ENCODE measurements at places on chromosomes 16 and 17. TPM values are rescaled to one million over a fixed set of nuclear protein-coding genes. Genes with fewer than 3 reads are reported as not detected.
A peak's percentile ranks its signal among the peaks of the same experiment; 100 is the strongest.

GRCh38 chr17:35460354-35460851 lies 11.8 kb upstream of the SLFN13 start:
- peak; percentile 41 for DNase-seq

GRCh38 chr16:58842156-58842555 lies 108.0 kb upstream of the GOT2 start:
- no peak for DNase-seq

The ARL5C gene
- total RNA-seq: 3.7 TPM

GRCh38 chr16:58792188-58792587 lies 58.1 kb upstream of the GOT2 start:
- DNase-seq: no peak

DNA sequence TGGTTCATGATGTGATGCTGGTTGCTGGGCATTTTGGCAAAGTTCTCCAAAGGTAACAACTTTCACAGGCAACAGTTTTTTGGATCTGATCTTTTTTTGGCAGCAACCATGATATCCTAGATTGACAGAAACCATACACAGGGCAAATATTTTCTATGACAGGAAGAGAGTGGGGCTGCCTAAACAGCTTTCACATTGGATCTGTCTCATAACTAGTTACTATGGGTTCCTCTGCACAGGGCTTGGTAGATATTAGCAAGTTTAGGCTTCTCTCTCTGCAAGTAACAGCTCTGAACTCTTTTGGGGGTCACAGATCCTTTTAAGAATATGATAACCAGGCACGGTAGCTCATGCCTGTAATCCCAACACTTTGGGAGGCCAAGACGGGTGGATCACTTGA lies 28.6 kb downstream of the COG4 start:
- DNase-seq: no peak

DNA sequence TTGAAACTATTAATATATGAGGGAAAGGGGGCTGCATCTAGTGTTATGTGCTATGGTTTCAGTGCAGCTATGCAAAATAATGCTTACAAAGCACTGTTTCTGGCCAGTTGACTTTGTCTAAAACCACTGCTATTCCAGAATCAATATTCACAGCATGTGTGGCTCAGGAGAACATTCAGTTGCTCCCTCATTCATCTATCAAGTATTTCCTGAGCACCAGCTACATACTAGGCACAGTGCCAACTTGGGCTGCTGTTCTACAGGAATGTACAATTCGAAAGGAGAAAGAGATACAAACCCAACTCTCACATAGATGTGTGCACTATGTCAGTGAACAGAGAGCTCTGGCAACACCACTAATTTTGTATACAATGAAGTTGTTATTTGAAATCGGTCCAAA lies 183.0 kb downstream of the PHKB start:
- DNase-seq: no peak

GRCh38 chr16:3596101-3596861 lies 15.1 kb downstream of the SLX4 start:
- DNase-seq: no peak

GRCh38 chr16:78836802-78837491 lies 737.5 kb downstream of the WWOX start:
- no peak for DNase-seq

The STRADA gene
- 13.4 TPM for total RNA-seq

DNA sequence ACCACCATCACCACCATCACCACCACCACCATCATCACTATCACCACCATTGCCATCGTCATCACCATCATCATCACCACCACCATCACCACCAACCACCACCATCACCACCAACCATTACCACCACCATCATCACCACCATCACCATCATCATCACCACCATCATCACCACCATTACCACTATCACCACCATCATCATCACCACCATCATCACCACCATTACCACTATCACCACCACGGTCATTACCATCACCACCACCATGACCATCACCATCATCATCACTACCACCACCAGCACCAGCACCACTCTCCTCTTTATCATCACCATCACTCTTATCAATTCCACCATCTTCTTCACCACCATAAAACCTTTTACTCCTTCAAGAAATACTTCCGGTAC lies 1.1 kb upstream of the TMEM114 start:
- DNase-seq: no peak

The KIF19 gene
- 5.2 TPM for total RNA-seq

GRCh38 chr17:50118076-50118827 lies 11.7 kb downstream of the SAMD14 start:
- DNase-seq: no peak

GRCh38 chr17:45867171-45867570 lies 22.5 kb downstream of the SPPL2C start:
- DNase-seq: no peak

GRCh38 chr17:50107790-50108414 lies 12.8 kb downstream of the PDK2 start:
- no peak for DNase-seq

- DNase-seq: peak; percentile 91
These were observed at the start of gene RPL19 for GRCh38 chr17:39200070-39200879. RPL19 (plus strand) TSS chr17:39200283; CDS start chr17:39200345, 62 bp downstream.

DNA sequence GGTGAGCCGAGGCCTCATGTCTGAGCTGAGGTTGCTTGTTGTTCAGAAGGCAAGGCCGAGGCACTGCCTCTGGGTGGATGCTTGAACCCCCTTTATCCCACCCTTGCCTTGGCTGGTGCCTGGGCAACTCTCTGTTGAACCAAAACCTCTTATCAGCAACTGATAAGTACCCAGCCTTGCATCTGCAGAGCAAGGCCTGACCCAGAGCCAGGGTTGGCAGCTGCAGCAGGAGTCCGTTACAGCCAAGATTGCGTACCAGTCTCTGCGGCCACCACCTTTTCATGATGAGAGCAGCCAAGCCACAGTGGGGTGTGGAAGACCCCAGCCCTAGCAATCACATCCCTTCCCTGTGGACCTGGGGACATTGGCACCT lies 118.3 kb downstream of the RAB11FIP4 start:
- no peak for DNase-seq
